Activated CD4-positive, alpha-beta T cell treated with anti-CD3 and anti-CD28 coated beads, Interleukin-2, Interleukin-6, amounts not matched to agents 100 ng/mL and 50 ng/mL, durations not matched to agents 16 hours and 8 hours (primary cell): ENCODE measurements at places on chromosomes 2 and 18.

- DNase-seq, result no peak
Observed at GRCh38 chr2:204576362-204576979, 31.2 kb downstream of the PARD3B start.

- no peak for DNase-seq
Observed at GRCh38 chr2:102618452-102619413, 620 bp upstream of the SLC9A2 start.

GRCh38 chr2:235779444-235779896 lies 285.6 kb downstream of the AGAP1 start:
- peak; percentile 77 for DNase-seq

- DNase-seq, result no peak
Observed at GRCh38 chr2:112032689-112033465, 22.2 kb upstream of the TMEM87B start.

- DNase-seq, result no peak
Observed at GRCh38 chr18:54165450-54165849, 59.0 kb downstream of the MBD2 start.
